ENCODE measurements at places on chromosomes 1 and 21.

GRCh38 chr1:8205771-8206170, 112.1 kb upstream of the SLC45A1 start:
- no peak for DNase-seq

- DNase-seq, result no peak
Observed at GRCh38 chr1:209653915-209654351, 1.7 kb upstream of the LAMB3 start.

DNA sequence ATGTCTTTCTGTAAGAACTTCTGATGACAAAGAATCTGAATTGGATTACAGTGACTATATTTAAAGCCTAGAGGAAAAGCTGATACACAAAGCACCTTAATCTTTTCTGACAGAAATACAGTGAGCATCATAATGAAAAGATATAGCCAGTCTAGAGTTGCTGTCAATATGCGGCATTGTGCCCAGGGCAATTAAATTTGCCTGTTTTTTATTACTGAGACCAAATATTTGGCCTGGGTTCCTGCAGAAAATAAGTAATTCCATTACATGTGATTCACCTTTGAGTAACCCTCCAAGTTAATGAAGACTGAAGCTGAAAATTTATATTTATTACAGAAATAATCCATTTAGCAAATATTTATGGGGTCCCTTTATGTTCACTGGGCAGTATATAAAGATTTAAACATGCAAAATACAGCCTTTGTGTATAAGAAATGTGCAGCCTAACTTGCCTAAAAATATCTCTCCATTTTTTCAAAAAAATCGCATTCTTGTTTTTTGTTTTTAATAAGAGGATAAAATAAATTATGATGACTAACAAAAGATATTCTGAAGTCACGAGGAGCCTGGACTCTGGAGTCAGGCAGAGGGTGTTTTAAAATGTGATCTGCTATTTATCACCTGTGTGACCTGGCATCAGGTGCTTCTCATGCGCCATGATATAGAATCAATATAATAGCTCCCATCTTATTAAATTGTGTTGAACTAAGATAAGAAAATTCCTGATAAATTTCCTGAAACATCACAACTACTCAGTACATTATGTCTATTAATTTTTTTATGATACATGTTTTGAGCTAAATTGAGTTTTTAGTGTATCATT, 83.6 kb downstream of the SGIP1 start:
- DNase-seq, result no peak

- DNase-seq, result no peak
Observed at GRCh38 chr1:80274256-80274655, 1267.7 kb upstream of the ADGRL4 start.

GRCh38 chr21:44329086-44329889, 9.9 kb downstream of the CFAP410 start:
- DNase-seq, result no peak

DNA sequence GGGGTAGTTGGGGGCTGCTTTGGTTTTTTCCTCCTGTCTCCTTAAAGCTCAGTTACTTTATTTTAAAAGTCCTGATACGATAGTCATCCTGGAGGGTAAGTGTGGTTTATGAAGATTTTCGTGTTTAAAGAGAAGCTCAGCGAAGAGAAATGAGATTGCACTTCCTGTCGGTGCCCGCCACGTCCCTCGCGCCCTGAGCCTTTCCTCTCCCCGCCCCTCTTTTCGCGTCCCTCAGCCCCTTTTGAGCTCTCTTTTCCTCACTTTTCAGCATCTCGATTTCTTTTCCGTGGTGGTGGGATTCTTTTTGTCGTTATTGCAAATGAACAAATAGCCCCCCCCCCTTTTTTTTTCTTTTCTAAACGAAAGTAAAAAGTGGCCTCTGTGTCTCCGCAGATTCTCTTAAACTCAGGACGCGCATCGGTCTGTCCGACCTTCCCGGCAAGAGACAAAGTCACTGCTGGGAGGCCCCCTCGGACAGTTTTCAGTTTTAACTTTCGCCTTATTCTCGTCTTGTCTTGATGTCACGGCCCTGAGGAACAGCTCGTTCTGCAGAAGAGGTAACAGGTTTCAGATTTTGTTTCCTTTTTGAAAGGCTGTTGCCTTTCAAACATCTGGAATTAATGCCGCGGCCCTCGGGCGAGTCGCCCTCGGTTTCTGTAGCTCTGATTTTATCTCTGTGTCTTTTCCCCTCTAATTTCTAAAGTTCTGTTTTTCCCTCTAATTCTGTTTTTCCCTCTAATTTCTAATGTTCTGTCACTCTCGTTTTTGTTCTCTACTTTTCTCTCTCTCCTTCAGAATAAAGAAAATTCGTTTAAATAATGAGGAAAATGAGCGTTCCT, 1.0 kb upstream of the DMRTA2 start:
- DNase-seq, result no peak

GRCh38 chr1:147218606-147219005, 6.5 kb downstream of the FMO5 start:
- DNase-seq, result no peak

GRCh38 chr1:21206117-21206516, 29.4 kb upstream of the EIF4G3 start:
- no peak for DNase-seq

DNA sequence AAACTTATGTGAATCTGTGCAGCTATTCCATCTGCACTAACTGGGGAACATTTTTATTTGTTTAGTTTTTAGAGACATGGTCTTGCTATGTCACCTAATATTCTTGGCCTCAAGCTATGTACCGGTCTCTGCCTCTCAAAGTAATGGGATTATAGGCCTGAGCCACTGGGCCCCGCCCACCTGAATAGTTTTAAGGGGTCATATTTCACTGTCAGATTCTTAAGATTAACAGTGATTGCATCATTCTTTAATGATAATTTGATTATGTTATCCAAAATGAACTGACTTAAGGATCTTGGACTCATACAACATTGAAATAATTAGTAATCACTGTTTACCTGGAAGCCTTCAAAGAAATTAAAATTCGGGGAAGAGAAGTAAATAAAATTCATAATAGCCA, 12.6 kb upstream of the KLF18 start:
- no peak for DNase-seq

DNA sequence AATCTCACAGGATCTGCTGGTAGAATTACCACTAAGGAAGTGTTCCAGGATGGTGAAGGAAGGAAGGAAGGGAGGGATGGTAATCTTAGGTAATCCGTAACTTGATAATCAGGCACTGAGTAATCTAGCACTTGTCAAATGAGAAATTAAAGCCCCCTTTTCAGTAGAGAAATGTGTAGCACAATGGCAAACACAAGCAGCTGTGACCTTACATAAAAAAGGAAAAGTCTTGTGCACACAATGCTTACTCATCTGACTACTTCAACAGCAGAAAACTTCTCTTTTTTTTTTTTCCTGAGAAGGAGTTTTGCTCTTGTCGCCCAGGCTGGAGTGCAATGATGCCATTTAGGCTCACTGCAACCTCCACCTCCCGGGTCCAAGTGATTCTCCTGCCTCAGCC, 6.1 kb downstream of the NUP210L start:
- no peak for DNase-seq

- no peak for DNase-seq
Observed at GRCh38 chr1:240314845-240315801, 223.4 kb downstream of the FMN2 start.

DNA sequence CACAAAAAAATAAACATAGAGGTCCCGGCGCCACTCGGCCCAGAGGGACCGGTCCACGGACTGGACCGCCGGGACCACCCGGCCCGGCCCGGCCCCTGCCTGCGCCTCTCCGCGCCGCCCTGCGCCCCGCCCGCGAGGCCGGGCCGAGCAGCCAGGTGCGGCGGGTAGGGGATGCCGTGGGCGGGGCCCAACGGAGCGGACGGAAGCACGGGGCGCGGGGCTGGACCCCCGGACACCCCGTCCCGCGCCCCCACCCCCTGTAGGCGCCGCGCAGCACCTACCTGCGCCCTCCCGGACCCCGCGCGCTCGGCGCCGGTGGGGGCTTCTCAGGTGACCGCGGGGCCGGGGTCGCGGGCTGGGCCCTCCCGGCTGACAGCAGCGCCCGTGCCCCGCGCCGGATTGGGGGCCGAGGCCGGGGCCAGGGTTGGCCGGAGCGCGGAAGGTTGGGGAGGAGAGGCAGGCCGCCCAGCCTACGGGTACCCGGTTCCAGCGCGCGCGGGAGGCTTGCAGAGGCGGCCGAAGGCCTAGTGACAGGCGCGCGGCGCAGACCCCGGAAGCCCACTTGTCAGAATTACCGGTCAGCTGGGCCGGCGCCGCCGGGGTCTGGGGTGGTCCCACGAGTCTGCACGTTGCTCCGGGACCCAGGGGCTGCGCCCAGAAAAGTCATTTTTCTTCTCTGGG, 351.9 kb upstream of the CAMK1G start:
- DNase-seq, result no peak

DNA sequence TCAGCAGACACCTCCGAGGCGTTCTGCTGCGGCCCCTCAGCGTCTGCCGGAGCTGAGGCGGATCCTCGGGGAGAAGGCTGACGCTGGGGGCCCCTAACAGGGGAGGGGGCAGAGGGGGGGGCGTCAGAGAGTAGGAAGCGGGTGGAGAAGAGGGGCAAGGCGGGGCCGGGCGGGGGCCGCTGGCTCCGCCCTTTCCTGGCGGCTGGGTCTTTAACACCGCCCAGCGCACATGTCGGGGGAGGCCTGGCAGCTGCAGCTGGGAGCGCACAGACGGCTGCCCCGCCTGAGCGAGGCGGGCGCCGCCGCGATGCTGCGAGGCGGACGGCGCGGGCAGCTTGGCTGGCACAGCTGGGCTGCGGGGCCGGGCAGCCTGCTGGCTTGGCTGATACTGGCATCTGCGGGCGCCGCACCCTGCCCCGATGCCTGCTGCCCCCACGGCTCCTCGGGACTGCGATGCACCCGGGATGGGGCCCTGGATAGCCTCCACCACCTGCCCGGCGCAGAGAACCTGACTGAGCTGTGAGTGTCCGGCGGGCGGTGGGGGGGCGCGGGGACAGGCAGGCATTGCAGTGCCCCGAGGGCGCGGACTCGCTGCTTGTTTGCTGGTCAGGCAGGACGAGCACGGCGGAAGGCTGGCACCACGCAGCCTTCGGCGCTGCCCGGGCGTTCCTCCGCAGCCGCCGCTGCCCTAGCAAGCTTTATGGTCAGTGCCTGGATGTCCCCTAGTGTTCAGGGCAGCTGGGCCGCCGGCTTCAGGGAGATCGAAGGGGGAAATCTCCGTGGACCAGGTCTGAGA, at the start of gene NTRK1:
TSS of gene NTRK1 (plus strand) at position 238 of the 796 bp plus-strand sequence. CDS start at position 308, 70 bp downstream.
- peak; percentile 22 for DNase-seq

GRCh38 chr1:116671912-116672311, 4.4 kb upstream of the IGSF3 start:
- DNase-seq, result no peak

DNA sequence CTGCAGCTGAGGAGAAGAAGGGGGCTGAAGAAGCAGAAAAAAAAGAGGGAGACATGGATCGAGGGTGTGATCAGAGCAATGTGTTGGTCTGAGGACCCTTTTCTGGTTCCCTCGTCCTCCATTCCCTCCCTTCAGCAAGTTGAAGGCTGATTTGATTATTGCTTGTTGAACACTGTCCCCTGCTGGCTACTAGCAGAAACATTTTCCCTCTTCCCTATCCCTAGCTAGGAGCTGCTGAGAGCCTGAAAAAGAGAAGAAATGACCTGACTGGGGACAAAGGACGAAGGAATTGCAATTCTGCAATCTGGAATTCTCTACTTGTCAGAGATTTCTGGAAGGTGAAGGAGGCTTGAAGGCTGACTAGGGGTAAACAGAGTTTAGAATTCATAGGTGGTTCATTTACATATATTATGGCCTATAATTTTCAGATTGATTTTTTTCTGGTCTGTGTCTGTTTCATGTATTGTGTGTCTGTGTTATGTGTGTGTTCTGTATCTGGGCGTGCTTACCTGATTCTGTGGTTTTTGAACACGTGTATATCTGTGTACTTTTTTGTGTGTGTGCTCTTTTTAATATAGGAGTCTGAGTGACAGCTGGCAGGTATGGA, 9.8 kb downstream of the NHLH1 start:
- no peak for DNase-seq

DNA sequence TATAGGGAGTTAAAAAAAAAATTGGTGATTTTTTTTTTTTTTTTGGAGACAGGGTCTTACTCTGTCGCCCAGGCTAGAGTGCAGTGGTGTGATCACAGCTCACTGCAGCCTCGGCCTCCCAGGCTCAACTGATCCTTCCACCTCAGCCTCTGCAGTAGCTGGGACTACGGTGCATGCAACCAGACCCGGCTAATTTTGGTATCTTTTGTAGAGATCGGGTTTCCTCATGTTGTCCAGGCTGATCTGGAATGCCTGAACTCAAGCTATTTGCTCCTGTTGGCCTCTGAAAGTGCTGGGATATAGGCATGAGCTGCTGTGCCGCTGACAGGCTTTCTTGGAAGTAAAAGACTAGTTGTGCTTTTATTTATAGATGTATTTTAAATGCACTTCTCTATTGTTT, 3.0 kb downstream of the CDC42 start:
- no peak for DNase-seq

DNA sequence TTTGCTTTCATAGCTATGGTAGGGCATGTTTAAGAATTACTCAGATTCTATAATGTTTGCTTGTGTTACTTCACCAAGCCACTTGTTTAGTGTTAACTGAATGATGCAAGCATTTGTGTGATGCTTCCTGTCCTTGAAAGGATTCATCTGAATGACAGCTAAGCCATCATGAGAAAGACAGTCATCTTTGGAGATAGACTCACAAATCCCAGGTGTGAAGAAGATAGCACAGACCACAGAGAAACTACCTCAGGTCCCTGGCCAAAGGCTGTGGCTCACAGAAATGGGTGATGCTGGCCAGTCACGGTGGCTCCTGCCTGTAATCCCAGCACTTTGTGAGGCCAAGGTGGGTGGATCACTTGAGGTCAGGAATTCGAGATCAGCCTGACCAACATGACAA, 321.4 kb downstream of the DPYD start:
- no peak for DNase-seq

DNA sequence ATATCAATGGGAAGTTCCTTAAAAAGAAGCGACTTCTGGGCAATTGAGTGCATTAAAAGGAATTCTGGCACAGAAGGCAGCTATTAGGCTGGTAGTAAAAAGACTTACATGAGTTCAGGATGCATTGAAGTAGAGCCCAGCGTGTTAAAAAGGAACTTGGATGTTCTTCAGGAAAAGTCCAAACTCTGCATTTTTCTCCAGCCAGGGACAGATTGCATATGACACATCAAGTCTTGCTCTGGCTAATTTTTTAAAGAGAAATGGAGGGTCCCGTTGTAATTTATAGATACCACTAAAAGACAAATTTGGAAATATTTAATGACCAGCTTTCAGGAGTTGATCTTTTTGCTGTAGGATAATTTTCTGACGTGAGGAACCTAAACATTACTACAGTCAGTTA, 1.2 kb downstream of the TPRG1L start:
- DNase-seq, result no peak

DNA sequence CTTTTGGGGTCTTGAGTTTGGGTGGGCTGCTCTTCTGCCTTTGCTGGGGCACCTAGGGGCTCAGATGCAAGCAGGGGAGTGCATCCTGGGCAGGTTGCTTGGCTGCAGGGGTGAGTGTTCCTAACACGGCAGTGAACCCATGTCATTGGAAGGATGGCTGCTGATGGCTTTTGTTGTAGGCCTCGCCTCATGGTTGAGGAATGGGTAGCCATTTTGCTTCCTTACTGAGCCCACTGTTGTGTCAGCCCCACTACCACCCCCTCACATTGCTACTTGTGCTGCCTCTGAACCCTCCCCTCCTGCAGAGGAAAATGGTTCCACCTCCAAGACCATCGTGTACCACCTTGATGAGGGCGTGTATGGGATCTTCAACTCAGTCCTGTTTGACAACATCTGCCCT, 16.8 kb downstream of the AZIN2 start:
- DNase-seq, result no peak

All from stimulated activated CD8-positive, alpha-beta memory T cell treated with anti-CD3 and anti-CD28 coated beads, Interleukin-4, amount 100 ng/mL, for 1 hour (primary cell).